ENCODE measurements at places on chromosomes 1 and 21.
A peak's percentile ranks its signal among the peaks of the same experiment; 100 is the strongest.

- DNase-seq: no peak
Measured at GRCh38 chr1:29673228-29673500, 436.8 kb downstream of the PTPRU start.

GRCh38 chr1:197336571-197336970 lies 68.5 kb downstream of the CRB1 start:
- no peak for DNase-seq

- DNase-seq: peak; percentile 90
Measured at GRCh38 chr1:7265771-7266371, 480.6 kb downstream of the CAMTA1 start.

GRCh38 chr1:214427871-214428277 lies 123.5 kb downstream of the PTPN14 start:
- DNase-seq: peak; percentile 98

- DNase-seq: no peak
Measured at GRCh38 chr1:206744683-206745082, 25.9 kb upstream of the IL19 start.

- no peak for DNase-seq
Measured at GRCh38 chr1:48058135-48059025, 61.2 kb upstream of the TRABD2B start.

DNA sequence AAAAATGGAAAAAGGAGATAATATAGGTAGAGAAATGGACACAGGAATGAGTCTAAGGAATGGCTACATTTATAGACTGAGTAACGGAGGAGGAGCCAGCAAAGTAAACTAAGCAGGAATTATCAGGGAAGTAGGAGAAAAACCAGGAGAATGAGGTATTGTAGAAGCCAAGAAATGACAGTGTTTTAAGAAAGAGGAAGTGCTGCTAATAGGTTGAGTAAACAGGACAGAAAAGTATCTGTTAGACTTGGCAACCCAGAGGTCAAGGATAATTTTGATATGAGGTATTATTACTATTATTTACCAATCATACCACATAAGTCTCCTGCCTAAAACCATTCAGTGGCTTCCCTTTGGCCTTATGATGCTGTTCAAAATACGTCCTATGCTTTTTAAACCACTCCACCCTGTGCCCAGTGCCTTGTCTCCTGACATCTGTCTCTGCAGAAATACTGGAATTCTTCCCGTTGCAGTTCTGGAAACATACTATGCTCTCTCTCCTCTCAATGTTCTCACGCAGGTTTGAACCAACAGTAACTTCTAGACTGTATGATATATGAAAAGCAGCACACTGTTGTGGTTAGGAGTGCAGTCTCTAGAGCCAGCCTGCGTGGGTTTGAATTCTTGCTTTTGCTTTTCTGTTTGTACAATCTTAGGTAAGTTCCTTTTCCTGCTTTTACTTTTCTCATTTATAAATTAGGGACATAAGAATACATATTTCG lies 24.6 kb upstream of the NEK7 start:
- DNase-seq: no peak

DNA sequence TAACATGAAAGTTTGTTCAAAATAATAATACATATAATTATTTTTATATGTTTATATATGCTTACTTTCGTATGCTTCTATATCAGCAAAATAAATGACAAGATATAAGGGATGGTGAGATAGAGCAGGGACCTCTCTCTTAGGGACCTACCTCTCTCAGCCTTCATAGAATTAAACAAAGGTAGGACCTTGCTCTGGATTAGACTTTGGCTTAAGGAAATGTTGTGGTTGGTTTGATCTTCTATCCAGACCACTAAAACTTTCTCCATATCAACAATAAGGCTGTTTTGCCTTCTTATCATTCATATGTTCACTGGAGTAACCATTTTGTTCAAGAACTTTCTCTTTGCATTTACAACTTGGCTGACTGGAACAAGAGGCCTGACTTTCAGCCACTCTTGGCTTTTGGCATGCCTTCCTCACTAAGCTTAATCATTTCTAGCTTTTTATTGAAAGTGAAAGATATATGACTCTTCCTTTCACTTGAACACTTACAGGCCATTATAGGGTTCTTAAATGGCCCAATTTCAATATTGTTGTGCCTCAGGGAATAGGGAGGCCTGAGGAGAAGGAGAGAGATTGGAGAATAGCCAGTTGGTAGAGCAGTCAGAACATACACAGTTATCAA lies 14.4 kb downstream of the FRRS1 start:
- DNase-seq: no peak

- no peak for DNase-seq
Measured at GRCh38 chr1:154801234-154802011, 68.7 kb downstream of the KCNN3 start.

DNA sequence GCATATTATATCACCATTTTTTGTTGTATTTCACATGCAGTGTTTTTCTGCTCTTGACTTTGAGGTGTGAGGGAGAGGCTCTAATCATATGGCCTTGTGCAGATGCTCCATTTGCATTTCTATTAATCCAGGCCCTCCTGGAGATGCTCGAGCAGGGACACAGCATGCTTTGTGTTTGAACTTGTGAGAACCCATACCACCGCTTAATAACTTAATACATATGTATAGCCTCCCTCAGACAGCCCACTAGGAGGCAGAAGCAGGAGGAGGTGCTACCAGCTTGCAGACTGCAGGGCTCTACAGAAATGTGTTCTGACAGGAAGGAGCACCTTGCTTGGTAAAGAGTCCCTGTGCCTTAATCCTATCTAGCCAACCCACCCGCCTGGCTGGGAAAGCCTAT lies 155.2 kb downstream of the BARHL2 start:
- no peak for DNase-seq

DNA sequence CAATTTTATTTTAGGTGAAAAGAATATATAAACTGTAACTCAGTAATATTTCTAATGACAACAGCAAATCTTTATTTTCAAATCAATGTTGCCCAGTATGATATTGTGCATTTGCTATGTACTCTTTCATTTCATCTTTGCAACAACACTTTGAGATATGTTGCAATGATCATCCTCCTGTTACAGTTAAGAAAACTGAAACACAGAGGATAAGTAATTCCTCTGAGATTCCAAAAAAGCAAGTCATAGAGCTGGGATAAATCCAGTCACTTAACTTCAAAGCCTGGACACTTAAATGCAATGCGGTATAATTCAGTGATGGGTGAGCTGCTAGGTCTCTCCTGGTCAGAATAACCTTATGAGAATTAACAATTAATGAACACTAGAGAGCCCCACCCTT lies 48.6 kb upstream of the EXO1 start:
- DNase-seq: peak; percentile 71

DNA sequence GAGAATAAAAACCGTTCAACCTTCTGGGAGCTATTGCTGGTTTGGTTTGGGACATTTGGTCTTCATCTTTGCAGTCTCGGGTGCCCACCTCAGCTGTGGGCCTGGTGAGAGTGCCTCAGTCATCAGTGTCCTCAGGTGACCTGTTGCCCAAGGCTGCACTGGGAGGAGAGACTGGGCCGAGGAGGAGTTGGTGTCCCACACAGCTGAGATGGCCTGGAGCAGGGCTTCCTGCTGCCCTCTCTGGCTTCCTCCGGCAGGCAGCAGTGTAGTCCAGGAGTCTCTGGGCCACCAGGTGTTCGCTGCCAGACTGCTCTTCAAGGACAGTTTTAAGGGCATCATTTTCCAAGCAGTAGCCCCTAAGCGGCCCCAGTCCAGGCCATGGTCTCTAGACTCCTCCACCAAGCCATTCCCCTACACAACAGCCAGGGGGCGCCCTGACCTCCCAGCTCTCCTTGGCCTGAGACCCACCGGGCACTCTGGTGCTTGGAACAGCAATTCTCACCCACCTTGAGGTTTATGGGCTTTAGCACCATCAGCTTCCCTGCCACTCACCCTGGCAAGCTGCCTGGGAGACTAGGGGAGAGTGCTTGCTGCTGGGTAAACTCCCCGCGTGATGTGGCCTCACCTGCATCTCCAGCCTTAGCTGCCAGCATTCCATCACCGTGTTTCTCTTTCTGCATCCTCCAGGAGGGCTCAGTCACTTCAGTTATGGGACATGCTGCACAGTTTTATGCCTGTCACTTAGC lies 9.1 kb upstream of the SYTL1 start:
- peak; percentile 26 for DNase-seq

GRCh38 chr21:43847301-43847700 lies 17.7 kb upstream of the AGPAT3 start:
- no peak for DNase-seq

DNA sequence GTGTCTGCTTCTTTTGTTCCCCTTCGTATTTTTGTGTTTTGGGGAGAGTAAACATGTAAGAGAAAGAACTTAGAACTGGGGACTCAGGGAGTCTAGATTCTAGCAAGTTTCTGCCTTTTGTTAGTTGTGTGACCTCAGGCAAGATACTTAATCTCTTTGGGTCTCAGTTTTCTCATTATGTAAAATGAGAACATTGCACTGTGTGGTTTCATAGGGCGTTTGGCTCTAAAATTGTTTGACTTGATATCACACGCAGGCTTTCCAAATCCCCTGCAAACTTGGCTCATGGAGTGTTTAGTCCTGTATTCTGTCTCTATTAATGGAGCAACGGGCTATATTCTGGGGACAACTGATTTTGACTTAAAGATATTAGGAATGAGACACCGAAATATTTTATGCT lies 57.7 kb downstream of the NTNG1 start:
- peak; percentile 3 for DNase-seq

GRCh38 chr1:18256282-18257235 lies 149.0 kb downstream of the IGSF21 start:
- DNase-seq: peak; percentile 11

DNA sequence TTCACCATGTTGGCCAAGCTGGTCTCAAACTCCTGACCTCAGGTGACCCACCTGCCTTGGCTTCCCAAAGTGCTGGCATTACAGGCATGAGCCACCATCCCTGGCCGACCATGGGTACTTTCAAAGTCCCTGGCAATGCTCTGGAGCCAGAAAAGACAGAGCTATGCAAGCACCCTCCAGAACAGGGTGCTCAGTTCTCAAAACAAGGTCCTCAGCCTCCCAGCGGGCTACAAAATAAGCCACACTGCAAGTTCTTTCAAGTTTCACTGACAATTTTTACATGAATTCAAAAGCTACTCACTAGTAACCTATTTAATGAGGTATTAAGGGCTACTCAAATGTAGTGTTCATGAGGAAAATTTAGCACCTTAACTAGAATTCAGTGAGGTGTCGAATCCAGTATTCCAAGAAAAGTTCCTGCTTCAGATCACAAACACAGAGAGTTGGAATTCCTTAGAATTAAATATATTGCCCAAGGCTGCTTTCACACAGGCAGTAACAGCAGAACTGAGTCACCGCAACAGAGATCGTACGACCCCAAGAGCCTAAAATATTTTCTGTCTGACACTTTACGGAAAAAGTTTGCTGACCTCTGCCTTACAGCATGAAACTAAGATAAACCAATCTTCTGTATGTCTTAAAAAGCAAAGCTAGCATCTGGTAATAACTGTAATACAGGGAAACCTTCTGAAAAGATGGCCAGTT lies 60.7 kb downstream of the HSF2BP start:
- peak; percentile 94 for DNase-seq

GRCh38 chr1:93304716-93305138 lies 41.0 kb upstream of the DR1 start:
- DNase-seq: peak; percentile 73

DNA sequence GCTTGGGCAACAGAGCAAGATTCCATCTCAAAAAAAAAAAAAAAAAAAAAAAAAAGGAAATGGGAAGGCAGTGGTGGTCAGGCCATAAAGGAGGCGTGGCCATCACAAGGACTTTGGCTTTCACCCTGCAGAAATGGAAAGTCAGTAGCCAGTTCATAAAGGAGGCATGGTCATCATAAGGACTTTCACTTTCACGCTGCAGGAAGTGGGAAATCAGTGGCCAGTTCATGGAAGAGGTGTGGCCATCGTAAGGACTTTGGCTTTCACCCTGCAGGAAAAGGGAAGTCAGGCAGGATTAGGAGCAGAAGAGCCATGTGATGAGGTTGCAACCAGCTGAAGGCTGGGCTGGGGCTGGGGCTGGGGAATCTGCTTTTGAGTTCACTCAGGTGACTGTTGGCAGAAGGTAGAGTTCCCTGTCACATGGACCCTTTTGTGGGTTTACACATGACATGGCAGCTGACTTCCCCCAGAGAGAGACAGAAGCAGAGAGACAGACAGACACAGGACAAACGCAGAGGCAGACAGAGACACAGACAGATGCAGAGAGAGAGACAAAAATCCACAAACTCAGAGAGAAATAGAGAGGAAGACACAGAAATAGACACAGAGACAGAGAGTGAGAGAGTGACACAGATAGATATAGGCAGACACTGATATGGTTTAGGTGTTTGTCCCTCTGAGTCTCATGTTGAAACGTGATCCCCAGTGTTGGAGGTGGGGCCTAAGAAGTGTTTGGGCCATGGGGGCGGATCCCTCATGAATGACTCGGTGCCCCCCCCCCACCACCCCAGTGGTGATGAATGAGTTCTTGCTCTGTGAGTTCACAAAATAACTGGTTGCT lies 263.9 kb upstream of the KAZN start:
- no peak for DNase-seq

GRCh38 chr1:110060034-110060661 lies 10.3 kb downstream of the ALX3 start:
- no peak for DNase-seq

DNA sequence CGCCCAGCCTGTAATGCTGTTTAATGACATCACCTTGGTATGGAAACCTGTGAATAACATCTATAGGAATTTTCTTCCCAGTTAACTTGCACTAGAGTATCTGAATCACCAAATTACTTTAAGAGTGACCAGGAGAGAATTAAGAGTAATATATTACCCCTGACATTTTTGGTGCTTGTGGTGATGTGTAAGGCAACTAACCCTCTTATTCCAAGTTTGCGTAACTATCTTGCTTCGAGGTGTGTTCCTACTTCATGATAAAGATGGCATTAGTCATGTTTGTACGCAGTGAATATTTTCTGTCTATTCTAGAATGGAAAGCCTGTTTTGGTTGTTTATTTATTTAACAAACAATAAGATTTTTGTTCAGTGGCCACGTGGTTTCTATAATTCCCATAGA lies 131.3 kb downstream of the ZP4 start:
- DNase-seq: no peak

- DNase-seq: peak; percentile 90
Measured at GRCh38 chr1:180154325-180155181, at the start of gene QSOX1. TSS of gene QSOX1 (plus strand) at chr1:180154869. CDS start at chr1:180154908, 39 bp downstream.

- DNase-seq: peak; percentile 48
Measured at GRCh38 chr1:228037401-228038386, 30.9 kb downstream of the WNT3A start.

- DNase-seq: no peak
Measured at GRCh38 chr1:166929911-166930310, 45.4 kb downstream of the ILDR2 start.

DNA sequence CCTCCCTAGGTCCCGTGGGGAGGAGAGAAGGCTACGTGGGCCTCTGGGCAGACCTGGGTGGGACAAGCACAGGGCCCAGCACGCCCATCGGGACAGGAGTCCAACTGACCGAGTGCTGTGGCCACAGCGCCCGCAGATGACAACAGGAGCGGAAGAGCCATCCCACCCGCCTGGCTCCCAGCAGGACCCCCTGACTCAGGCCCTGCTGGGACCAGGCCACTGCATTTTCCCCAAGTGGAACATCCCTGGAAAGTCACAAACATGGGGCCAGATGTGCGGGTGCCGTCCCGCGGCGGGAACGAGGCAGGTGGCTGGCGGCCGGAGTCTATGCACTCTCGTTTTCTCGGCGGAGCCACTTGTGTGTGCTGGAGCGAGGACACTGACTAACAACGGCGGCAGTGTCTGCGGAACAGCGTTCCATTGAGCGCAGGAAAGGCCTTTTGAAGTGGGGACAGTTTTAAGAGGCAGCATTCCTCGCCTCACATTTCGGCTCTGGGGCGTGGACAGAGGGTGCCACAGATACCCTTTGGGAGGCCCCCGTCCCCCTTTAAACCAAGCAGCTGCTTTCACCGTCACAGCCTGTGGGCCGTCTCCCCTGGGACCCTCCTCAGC lies 93.7 kb upstream of the ARHGEF16 start:
- no peak for DNase-seq
